Transverse colon (tissue), 4 donors: ENCODE measurements at places on chromosomes 5 and 9.

DNA sequence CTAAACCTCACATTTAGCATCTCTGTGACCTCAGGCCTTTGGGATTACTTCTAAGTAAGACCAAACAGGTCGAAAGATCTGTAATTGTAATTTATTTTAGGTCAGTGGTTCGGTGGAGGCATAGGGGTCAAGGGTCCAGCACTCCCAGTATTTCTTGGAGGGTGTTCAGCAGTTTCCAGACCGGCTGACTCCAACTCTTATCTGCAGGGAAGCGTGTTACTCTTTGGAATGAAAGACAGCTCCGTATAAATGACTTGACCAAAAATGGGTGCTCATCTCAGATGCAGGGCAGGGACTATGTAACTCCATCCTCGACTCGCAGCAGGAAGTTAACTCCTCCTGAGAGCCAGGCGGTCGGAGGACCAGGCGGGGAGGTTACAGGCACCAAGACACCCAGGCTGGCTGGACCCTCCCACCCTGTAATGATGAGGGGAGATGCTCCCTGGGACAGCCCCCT lies 620 bp upstream of the VPS13A start:
- no peak for DNase-seq

GRCh38 chr9:135294836-135295235 lies 184.7 kb upstream of the PPP1R26 start:
- DNase-seq, result no peak

GRCh38 chr5:17438027-17438426 lies 60.0 kb upstream of the TAF11L2 start:
- no peak for DNase-seq

DNA sequence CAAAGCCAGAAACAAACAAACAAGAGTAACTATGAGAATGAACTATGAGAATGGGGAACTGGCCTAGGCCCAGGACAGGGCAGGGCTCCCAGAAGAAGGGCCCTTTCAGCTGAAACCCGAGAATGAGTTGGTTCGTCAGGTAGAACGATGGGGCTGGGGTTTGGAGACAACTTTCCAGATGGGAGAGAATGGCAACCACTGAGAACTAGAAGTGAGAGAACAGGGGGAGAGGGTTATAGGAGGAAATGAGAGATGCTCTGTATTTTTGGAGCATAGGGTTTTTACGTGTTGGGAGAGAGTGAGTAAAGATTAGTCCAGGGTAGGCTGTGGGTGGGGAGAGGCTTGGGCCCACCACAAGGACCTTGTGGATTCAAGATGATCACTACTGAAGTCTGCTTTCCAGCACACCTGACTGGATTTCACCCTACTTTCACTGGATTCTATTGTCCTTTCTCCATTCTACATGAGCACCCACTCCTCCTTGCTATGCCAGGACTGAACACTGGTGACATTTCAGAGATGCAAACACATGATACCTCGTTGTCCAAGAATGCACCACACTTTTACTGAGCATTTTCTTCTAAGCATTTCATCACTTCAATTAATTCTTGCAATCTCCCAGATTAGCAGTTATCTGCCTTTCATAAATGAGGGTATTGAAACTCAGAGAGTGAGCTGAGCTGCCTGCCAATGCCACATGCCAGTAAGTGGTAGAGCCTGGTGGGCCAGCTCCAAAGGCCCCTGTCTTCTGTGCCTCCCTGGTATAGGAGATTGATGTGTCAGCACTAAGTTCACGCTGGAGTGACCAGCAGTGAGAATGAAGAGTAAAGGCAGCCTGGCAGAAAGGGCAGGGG lies 3.2 kb upstream of the TMEM268 start:
- DNase-seq, result no peak

DNA sequence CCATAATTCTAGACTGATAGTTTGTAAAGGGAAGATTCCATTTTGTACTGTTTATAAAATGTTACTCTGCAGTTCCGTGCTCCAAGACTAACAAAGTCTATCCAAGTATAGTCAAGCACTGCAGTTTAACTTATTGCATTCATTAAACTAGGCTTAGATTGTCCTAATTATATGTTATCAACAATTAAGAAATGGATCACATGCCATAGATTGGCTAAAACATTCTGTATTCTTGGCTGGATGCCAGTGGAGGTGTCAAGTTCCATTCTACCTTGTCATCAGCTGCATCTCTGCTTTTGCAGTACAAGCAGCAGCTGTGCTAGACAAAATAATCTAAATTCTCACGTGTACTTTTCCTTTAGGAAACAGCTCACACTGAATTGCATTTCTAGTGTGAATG lies 69.4 kb upstream of the MEF2C start:
- no peak for DNase-seq

DNA sequence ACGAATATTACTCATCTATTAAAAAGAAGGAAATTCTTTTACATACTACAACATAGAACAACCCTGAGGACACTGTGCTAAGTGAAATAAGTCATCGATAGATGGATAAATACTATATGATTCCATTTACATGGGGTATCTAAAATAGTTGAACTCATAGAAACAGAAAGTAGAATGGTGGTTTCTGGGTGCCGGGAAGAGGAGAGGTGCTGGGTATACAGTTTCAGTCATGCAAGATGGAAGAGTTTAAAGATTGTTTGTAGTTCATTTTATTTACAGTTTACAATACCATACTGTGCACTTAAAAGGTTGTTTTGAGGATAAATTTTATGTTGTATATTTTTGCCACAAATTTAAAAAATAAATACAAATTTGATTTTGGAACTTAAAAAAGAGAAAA lies 267.5 kb upstream of the ITGA1 start:
- DNase-seq, result no peak
